D721Med (cell line): ENCODE measurements at places on chromosomes 2 and 18.

- no peak for DNase-seq
These were observed 115.0 kb upstream of the GLS start for GRCh38 chr2:190765386-190766173.

- DNase-seq = no peak
These were observed 55.9 kb downstream of the TRPM8 start for GRCh38 chr2:233972941-233973575.

- DNase-seq = no peak
These were observed 38.6 kb downstream of the SNORC start for GRCh38 chr2:232908695-232909094.

DNA sequence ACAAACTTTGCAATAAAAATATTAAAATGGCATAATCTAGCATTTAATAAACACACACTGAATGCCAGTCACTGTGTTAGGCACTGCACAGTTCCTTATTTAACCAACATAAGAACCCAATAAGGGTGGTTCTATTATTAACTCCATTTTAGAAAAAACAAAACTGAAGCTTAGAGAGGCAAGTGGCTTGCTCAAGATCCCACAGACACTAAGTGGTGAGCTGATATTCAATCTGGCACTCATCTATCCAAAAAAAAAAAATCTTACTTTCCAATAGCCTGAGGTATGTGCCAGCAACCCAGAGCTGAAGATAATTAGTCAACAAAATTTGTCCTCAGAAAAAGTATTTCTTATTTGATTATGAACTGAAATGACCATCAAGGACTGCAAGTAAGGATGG lies 799 bp downstream of the CYTIP start:
- no peak for DNase-seq

- no peak for DNase-seq
These were observed 90.3 kb upstream of the MAP3K20 start for GRCh38 chr2:172985139-172985892.

GRCh38 chr2:151315381-151315903 lies 26.0 kb upstream of the NMI start:
- DNase-seq = no peak

- no peak for DNase-seq
These were observed 14.3 kb downstream of the GPR35 start for GRCh38 chr2:240639566-240639965.

GRCh38 chr2:74045454-74045853 lies 60.7 kb downstream of the TET3 start:
- DNase-seq = no peak

GRCh38 chr2:241373446-241373845 lies 17.4 kb downstream of the FARP2 start:
- peak; percentile 75 for DNase-seq

DNA sequence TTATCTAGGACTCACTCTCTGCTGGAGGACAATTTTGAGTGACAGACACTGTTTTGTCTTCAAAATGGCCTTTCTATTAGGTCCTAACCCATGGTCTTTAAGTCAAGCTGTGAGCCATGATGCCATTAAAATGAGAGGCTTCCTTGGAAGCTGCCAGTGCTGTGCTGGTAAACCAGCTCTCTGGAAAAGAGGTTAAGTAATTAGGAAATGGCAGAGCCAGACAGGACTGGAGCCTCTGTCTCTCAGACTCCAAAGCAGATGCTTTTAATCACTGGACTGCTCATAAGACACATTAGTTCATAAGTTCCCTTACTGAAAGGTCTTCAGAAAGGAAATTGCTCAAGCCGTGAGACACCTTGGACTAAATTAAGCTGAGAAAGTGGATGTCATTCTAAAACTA lies 25.8 kb upstream of the LHCGR start:
- no peak for DNase-seq

GRCh38 chr18:56921896-56922480 lies 224.9 kb upstream of the BOD1L2 start:
- no peak for DNase-seq

DNA sequence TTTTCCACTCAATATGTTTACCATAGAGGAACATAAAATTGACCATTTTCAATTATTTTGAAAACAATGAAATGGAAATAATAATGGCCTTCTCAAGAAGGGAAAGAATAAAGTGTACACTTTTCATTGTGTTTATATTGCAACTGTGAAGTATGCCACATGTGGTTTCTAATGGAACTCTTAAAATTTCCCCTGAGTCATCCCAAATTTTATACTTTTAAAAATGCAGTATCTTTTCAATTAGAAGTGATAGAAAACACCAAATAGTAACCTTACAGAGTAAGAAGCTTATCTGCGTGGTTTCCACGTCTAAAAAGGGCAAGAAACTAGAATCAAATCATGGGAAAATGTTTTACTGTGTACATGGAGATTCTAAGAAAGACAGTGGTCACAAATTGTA lies 70.0 kb downstream of the SCG2 start:
- DNase-seq = no peak

DNA sequence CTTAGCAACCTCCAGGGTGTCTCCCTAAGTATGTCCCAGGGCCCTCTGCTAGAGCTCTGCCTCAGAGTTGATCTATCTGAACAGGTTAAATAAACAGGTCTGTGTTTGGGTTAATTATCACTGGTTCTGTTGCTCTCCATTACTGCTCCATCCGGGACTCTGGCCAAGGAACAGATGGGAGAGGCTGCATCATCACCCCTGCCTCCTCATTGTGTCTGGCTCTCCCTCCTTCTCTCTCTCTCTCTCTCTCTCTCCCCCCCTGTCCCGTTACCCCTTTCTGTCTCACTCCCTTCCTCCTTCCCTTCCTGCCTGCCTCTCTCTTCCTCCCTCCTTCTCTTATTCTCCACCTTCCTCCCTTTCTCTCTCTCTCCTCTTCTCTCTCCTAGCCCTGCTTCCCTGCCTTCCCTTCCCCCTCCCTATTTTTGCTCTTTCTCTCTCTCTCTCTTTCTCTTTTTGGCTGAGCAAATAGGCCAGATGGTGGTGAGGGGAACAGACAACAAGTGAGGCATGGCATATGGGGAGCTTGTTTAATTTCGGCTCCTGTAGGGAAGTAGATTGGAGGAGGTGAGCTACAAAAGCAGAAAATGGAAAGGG lies 62.1 kb downstream of the SETBP1 start:
- no peak for DNase-seq

DNA sequence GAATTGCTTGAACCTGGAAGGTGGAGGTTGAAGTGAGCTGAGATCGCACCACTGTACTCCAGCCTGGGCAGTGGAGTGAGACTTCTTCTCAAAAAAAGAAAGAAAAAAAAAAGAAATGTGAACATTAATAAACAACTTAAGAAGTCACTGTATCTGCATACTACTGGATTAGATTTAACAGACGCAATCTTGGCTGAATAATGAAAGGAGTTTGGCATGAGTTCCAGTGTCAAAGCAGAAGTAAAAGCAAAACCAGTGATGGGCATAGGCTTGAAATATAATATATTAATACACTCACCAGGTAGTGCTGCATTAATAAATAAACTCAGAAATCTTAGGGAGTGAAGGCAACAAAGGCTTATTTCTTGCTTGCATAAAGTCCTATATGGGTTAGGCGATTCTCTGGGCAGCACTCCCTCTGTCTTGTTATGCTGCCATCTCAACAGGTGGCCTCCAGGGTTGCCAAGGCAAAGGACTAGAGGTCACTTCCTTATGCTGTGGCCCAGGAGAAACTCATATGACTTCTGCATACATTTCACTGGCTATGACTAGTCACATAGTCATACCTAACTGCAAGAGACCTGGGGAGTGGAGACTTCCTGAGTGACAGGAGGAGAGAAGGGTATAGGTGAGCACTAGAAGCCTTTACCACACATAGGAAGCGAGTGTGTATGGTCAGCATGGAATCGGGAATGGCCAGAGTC lies 296.2 kb upstream of the SPRED2 start:
- no peak for DNase-seq

DNA sequence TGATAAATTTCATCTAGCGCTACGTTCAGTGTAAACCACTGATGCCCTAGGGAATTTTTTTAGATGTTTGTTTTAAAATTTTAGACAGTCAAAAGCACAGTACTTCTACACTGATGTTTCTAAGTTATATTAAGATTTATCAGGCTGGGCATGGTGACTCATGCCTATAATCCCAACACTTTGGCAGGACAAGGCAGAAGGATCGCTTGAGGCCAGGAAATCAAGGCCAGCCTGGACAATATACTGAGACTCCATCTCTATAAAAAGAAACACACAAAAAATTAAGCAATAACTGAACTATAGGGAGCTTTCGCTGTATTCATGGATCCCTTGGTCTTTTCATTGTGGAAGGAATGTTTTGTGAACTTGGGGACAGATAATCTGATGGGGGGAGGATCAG lies 50.6 kb upstream of the MAPRE2 start:
- DNase-seq = no peak

GRCh38 chr2:75375646-75376582 lies 176.6 kb upstream of the TACR1 start:
- no peak for DNase-seq

GRCh38 chr2:134107402-134107801 lies 146.5 kb upstream of the MGAT5 start:
- DNase-seq = no peak

DNA sequence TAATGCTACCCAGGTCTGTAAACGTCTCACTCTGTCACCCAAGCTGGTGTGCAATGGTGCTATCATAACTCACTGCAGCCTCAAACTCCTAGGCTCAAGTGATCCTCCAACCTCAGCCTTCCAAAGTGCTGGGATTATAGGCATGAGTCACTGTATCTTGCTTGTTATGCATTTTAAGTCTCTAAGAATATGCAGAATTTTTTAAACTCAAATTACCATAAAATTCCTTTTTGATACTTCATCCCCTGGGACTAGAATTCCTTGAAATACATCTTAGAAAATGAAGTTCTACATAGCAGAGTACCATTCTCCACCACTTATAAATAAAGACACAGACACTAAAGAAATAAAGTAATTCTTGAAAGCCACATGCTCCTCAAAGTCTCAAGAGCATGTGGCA lies 30.2 kb upstream of the LRATD1 start:
- no peak for DNase-seq

GRCh38 chr2:12363569-12363968 lies 353.2 kb upstream of the TRIB2 start:
- DNase-seq = no peak

DNA sequence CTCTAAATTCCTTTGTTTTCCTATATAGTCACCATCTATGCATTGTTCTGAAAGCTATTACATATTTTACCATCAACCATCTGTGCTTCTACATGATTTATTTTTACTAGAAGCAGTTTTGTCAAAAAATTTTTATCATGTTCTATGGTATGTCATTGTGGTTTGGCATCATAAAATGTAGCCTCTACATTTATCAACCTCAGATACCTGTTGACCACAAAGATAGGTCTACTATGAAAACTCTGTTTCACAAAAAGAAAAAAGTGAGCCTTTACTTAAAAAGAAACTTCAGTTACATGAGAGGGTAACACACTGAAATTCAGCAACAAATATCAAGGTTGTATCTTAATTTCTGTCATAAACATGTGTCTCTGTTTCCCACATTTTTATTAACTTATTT lies 3.7 kb downstream of the BCL2 start:
- DNase-seq = no peak

GRCh38 chr2:157838442-157839161 lies 37.5 kb downstream of the ACVR1 start:
- no peak for DNase-seq

- DNase-seq = no peak
These were observed 264.6 kb downstream of the RBM43 start for GRCh38 chr2:150997066-150997465.

GRCh38 chr2:50491541-50492476 lies 540.1 kb downstream of the NRXN1 start:
- DNase-seq = no peak

DNA sequence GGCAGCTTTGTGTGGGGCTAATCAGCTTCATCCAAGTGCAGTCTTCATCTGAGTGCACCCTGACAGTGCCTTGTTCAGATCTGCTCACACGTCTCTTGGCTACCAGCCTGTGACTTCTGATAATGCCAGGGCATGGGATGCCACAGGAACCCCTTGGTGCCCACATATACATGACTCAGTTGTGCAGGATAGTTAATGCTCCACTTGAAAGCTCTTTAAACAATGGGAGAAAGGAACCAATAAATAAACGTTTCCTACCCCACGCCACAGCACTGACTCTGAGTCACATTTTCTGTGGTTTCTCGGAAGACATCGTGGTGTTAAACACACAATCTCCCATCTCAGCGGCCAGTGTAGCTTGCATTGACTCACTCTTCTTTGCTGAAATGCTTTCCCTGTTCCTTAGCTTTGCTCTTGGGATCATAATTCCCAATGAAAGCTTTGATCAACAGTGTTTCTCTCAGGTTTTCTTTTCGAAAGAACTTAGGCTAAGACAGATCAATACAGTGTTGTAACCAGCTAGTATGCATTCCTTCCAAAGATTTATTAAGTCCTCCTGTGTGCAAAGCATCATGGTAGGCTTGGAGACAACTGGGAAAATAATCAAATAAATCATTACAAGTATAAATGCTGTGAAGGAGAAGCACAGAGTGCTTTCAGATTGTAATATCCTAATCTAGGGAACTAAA lies 142.0 kb downstream of the COPS8 start:
- no peak for DNase-seq

GRCh38 chr2:191582355-191582754 lies 95.6 kb upstream of the NABP1 start:
- DNase-seq = no peak

DNA sequence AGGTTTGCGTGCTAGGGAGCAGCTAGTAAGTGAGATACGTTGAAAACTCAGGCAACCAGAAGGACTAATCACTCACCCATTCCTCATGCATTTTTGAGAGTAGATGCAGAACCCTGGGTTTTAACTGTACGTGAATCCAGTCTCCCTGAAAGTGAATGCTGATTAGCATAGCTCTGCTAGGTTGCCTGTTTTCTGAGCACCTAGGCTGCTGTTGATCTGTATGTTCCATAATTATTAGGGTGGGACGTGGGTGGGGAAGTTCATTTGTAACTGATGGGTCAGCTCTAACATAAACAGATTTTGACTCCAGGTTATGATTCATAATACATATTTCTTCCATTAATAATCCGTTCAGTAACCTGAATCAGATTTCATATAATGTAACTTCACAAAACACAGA lies 379.0 kb upstream of the FANCL start:
- DNase-seq = no peak

DNA sequence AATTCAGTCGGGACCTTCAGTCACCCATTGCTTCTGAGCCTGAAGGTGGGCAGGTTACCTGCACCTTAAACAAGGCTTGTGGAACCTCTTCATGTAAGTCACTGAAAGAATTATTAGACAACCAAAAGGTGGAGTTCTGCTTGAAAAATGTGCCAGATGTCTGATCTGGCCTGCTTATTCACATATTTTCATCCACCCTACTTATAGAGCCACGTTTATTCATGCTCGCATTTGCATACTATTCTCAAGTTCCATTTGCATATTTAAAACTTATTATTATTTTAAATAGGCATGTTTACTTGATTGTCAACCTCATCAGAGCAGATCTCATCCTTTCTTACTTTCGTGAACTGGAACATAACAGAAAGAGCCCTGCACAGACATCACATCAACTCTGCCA lies 140.0 kb upstream of the NABP1 start:
- no peak for DNase-seq

- DNase-seq = peak; percentile 34
These were observed 53.6 kb upstream of the SLC14A1 start for GRCh38 chr18:45670281-45670962.
